ENCODE measurements at places on chromosomes 12 and 14.

- DNase-seq = no peak
Measured at GRCh38 chr14:74965486-74966153, 10.2 kb upstream of the PGF start.

GRCh38 chr14:87046960-87047359 lies 946.0 kb downstream of the GALC start:
- DNase-seq = no peak

DNA sequence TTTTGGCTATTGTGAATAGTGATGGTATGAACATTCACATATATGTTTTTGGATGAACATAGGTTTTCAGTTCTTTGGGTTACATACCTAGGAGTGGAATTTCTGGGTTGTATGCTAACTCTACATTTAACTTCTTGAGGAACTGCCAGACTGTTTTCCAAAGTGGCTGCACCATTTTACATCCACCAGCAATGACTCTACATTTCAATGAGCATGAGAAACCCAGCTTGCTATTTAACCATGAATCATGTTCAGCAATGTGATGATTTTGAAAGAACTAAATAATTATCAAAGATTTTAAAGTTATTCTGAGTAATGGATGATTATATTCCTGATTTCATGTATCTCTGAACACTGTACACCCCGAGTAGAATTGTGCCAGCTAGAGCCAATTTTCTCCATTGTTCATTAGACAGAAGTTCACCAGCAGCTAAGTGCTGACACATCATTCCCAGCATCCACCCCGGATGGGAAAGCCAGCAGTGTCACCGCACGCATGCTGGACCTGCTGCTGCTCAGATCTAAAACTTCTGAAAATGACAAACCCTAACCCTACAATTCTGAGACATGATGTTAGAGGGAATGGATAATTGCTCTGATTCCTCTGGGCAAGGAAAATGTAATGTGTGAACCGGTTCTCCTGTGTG lies 13.3 kb upstream of the ANAPC5 start:
- no peak for DNase-seq

DNA sequence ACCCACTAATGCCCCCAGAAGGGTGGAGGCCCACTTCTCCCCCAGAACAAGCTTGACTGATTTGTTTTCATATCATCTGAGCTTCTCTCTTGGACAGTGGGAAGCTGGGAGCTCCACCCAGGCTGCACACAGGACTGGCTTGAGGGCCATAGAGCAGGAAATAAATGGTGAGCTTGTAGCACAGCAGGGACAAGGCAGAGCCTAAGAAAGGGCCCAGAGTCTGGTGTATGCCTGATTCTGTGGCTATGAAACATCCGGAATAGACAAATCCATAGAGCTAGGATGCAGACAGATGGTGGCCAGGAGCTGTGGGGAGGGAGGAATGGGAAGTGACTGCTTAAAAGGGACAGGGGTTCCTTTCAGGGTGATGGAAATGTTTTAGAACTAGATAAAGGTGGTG lies 79.0 kb downstream of the ARL6IP4 start:
- no peak for DNase-seq

- DNase-seq = no peak
Measured at GRCh38 chr12:12425616-12426015, 68.7 kb downstream of the BORCS5 start.

DNA sequence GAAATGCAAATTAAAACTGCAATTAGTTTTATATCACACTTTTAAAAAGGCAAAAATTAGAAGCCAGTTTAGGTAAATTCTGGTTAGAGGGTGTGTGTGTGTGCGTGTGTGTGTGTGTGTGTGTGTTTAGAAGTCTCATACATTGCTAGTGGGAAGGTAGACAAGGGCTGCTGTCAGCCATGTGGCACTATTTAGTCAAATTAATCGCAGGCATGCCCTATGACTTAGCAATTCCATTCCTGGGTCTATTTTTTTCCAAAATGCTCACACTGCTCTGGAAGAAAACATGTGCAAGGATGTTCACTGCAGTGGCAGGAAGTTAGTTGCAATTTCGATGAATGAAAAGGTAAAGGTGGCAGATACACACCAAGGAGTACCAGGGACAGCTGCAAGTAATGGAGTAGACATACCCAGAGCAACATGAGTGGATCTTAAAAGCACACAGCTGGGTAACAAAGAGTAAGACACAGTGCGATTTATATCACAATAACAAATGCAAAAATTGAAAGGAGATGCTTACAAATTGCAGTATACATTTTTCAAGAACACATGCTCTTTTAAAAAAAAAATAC lies 11.6 kb downstream of the CAPZA3 start:
- DNase-seq = no peak

DNA sequence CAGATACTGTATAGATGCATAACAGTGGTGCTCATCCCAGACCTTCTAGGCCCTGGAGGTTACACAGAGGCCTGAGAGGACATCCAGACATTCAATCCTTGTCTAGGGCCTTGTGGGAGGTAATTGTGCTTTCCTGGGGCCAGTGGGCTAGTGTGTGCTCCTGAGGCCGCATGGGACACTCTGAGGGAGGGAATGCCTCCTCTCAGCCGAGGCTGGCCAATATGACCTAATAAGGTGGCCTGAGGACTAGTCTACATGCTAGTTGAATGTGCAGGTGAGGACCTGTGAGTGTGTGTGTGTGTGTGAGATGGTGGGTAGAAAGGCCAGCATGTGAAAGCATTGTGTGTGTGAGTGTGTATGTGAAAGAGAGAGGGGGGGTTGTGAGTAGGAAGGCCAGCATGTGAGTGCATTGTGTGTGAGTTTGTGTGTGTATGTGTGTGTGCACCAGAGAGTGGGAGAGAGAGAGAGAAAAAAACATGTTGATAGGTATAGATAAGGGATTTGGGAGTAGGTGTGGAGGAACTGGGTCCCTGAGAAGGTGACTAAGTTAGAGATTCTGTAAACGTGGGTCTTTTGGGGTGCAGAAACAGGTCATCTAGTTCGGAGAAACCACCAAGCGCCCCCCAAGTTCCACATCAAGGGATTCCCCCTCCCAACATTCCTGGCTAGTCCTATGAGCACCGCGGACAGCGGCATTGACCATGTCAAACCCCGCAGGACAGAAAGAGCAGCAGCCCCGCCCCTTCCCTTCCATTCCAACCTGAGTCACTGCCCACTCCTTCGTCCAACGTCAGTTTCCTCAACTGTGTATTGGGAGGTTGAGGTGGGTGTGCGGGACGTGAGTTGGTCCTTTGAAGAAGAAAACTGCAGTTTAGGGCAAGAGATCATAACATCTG lies 9.7 kb upstream of the KRT81 start:
- no peak for DNase-seq

- peak; percentile 5 for DNase-seq
Measured at GRCh38 chr14:67694791-67695393, 672 bp downstream of the RDH11 start.

DNA sequence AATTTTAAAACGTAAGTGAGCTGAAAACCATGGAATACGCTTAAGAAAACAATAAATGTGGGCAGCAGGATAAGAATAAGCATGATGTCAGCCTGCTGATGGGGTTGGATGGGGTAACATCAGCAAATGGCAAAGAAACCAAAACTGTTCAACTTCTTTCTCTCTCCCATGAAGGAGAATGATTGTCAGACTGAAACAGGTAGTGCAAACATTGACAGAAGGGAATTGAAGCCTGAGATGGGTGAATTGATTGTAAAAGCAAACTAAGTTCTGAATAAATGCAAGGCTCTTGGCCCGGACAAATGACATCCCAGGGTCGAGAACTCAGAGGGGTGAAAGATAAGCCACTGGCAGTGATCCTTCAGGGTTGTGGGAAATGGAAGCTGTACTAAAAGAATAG lies 182.6 kb downstream of the ETV6 start:
- DNase-seq = no peak

GRCh38 chr14:69354383-69355153 lies 43.5 kb downstream of the ERH start:
- DNase-seq = peak; percentile 4

GRCh38 chr12:49921299-49921698 lies 17.6 kb upstream of the FAIM2 start:
- DNase-seq = no peak

DNA sequence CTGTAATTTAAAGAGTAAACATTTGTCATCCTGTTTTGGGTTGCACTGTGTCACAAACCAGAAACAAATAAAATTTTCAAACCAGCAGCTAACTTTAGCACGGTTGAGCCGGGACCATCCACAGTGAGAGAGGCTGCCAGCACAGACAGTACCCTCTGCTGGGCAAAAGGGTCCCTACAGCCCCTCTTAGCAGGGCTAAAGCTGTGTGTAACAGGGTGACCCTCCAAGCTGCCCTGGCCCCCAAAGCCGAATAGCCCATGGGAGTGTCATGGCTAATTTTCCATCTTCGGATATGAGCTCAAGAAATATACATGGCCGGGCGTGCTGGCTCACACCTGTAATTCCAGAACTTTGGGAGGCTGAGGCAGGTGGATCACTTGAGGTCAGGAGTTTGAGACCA lies 157.1 kb upstream of the GRIN2B start:
- DNase-seq = no peak

All from activated naive CD4-positive, alpha-beta T cell (primary cell).